RPMI7951 (cell line): ENCODE measurements at places on chromosomes 6 and 20. TPM values are rescaled to one million over a fixed set of nuclear protein-coding genes. Genes with fewer than 3 reads are reported as not detected.

- DNase-seq = no peak
These were observed 126.4 kb downstream of the SCML4 start for GRCh38 chr6:107697682-107698081.

GRCh38 chr20:46683939-46684750 is 5.1 kb downstream of the TP53RK start:
- peak; percentile 86 for DNase-seq

MATN4 gene
- 0.10 TPM in 1 of 2 replicates, not detected in the other for total RNA-seq

DNA sequence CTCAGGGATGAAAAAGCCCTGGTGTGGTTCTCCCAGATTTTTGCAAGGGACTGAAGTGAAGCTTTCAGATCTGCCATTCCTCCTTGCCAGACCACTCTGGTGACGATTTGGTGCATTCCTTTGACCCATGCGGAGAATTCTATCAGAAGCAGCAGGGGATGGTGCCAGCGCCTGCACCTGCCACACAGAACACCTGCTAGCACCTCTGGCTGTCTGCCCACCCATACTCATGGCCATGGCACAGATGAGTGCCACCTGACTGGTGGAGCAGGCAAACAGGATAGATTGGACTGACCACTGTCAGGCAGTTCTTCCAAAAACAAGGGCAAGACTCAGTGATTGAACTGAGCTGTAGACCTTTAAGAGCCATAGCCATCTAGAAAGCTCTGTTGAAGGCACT is 107.1 kb downstream of the CDYL start:
- no peak for DNase-seq

RHAG gene
- total RNA-seq = not detected in 2 replicates

DNA sequence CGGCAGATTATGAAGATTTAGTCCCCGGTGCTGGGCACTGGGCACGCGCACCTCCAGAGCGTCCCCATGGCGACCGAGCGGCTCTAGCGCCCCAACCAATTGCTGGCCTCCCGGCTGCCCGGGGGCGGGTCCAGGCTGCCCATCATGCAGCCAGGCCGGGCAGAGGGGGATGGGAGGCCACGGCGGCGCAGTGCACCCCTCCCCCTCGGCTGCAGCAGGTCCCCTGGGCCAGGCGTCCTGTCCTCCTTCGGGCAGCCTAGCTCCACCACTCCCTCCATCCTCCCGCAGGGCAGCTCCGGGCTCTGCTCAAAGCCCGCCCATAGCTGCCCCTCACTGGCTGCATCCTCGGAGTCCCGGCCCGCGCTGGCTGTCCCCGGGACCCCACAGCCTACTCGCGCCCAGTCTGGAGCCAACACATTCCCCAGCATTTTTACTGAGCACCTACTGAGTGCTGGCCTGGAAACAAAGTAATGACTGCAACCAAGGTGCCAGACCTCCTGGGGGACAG is 99.4 kb downstream of the ASXL1 start:
- peak; percentile 63 for DNase-seq

GSTA2 gene
- total RNA-seq = not detected in 2 replicates

FAM162B gene
- total RNA-seq = not detected in 2 replicates

RGS17 gene
- total RNA-seq = 3.2 and 4.4 TPM in 2 replicates

NPBWR2 gene
- total RNA-seq = not detected in 2 replicates

- DNase-seq = peak; percentile 83
These were observed 223.7 kb downstream of the GMDS start for GRCh38 chr6:2021713-2022125.

- DNase-seq = no peak
These were observed 84.2 kb upstream of the BMP2 start for GRCh38 chr20:6683021-6683977.

EBF4 gene
- 0.10 TPM in 1 of 2 replicates, not detected in the other for total RNA-seq

PPIL6 gene
- 1.1 and 1.7 TPM in 2 replicates for total RNA-seq

- DNase-seq = no peak
These were observed 17.3 kb upstream of the ATXN1 start for GRCh38 chr6:16778521-16778920.

- DNase-seq = no peak
These were observed 107.5 kb upstream of the PDE10A start for GRCh38 chr6:165770397-165771082.

DNA sequence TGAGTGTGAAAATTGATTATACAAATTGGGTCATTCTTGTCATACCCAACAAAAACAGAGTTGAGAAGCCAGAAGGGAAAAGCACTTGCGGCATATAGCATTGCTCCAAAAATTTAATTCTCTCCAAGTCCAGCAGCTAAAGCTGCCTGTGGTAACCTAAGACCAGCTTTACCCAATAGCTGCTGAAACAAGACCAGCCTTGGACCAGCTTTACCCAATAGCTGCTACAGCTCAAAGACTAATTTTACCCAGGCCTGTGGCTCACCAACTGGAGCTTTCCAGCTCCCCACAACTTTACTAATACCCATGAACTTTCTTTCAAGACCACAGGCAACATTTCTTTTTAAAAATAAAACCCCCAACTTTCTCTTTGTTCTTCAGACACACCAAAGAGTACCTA is 32.8 kb upstream of the ZNF133 start:
- DNase-seq = no peak

DNA sequence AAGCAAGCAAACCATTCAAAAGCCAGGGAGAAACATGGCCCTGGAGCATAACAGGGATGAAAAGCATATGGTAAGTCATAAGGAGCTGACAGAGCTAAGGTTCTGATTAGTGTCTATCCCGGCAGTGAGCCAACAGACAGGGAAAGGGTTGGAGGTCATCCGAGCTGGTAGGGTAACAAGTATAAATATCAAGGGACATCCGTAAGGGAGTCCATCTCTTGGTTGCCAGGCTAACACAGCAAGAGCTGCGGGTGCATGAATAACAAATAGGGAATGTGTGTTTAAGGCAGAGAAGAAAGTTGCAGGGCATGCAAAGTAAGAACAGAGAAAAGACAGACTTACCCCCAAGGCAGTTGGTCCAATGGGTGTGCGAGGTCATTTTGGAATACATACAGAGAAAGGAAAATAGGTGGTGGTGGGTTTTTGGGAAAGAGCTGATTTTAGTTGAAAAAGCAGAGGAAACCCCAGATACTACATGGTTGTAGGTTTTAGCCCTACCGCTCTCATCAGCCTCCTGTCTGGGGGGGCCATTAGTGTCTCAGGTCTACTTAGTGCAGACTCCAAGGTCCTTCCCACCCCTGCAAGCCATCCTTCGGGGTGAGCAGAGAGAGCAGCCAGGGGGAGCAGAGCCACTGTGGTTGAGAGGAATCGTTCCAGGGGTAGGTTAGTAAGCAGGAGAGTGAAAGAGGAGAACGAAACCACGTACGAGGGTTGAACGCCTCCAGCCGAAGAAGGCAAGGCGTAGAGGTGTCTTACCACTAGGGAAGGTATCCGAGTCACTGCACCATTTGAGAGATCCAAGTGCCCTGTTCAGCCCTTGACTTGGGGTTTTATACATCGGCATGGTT is at the start of gene ERVFRD-1:
Gene ERVFRD-1, minus strand, starts transcription at position 805 of the 848 bp plus-strand sequence. CDS start 6,415 bp downstream, outside the sequence.
- DNase-seq = no peak

DNA sequence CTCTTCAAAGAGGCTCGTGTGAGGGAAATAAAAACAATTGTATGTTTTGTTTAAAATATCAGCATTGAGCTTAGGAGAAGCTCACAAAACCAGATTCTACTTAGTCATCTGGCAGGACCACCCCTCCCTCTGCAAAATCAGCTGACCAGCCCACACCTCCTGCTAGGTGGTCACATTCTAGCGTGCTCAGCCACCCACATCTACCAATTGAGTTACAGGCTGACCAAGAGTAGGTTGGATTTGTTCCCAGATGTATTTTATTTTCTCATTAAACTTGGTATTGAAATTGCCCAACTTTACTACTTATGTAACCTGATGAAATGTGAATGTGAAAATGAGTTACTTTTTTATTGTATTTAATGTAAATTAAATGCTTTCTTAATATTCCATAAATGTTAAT is 56.2 kb downstream of the SLC22A2 start:
- no peak for DNase-seq

DNA sequence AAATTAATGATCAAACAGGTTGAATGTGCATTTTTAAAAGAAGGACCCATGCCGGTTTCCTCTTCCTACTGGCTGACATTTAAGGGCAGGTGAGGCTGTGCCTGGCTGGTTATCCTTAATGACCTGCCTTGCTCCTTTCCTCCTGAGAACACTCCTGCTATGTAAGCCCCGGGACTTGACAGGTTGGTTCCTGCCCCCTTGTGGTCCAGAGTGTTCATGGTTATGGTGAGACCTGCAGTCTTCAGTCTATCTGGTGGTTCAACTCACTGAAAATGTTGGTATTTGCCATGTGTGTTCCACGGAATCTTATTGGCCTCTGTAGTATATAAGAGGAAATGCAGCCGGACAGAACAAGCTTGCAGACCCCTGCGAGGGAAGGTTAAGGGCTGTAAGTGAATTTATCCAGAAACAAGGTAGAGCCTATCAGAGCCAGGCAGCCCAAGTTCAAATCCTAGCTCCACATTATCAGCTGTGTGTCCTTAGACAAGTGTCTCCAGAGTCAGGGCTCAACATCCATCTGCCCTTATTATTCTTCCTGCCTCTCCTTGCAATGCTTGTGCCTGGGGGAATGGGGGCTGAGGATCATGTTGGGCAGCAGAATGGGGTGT is 5.2 kb upstream of the BPIFA3 start:
- DNase-seq = peak; percentile 39

HMGCLL1 gene
- not detected in 2 replicates for total RNA-seq

DNA sequence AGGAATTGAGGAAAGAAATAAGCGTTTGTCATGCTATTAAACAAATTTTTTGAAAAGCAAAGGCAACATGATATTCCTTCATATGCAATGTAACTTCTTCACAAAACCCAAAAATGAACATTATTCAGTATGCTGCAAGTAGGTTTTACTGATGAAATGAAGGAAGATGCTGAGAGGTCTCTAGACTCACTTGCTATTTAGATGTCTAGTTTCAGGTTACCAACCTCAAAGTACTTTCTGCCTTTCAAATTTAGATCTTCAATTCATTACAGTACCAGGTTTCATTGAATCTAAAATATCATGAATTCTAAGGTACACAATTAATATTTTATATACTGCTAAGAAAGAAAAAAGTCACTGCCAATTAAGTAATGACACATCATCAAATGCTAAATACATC is 39.9 kb downstream of the MYO6 start:
- no peak for DNase-seq

DNA sequence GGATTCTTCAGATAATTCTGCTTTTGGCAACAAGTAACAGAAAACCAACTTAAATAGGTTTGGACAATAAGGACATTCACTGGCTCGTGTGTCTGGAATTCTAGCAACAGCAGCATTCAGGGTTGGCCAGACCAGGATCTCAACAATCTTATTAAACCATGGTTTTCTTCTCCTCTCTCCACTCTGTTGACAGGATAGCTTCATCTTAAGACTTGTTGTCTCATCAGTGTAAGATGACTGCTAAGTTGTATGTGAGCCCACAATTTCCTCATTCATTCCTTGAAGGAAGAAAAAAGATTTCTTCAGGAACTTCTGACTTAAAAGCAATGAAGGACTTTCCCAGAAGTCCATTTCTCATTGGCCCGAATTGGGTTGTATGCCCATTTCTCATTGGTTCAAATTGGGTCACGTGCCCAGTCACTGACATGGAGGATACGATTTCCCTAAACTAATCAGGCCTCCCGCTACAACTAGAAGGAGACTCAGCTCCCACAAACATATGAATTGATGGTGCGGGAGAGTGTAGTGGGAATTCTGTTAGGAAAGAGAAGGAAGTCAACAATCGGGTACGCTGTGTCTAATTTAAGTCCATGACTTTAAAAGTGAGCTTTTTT is 83.7 kb downstream of the SLC22A3 start:
- no peak for DNase-seq

- DNase-seq = peak; percentile 70
These were observed 36.9 kb upstream of the FANCE start for GRCh38 chr6:35415065-35415891.

DNA sequence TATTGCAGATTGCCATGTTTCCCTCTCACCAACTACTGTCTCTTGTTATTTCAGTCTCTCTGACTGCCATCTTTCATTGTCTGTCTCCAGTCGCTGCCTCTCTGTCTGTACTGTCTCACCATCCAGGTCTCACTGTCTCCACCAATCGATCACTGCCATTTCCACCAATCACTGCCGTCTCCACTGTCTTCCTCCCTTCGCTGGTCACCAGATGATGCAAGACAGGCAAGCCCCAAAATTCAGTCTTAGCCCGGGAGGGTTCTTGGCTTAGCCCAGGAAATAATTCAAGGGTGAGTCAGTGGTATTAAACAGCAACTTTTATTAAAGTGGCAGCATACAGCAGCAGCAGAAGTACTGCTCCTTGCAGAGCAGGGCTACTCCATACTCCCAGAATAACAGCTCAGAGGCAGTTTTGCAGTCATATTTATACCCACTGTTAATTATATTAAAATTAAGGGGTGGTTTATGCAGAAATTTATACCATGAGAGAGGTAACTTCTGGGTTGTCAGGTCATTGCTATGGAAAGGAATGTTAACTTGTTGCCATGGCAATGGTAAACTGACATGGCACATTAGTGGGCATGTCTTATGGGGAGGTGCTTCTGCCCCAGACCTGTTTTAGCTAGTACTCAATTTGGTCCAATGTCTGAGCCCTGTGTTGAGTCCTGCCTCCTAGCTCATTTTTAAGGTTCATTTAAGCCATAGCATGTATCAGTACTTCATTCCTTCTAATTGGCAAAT is 23.0 kb upstream of the ECHDC1 start:
- peak; percentile 99 for DNase-seq

DNA sequence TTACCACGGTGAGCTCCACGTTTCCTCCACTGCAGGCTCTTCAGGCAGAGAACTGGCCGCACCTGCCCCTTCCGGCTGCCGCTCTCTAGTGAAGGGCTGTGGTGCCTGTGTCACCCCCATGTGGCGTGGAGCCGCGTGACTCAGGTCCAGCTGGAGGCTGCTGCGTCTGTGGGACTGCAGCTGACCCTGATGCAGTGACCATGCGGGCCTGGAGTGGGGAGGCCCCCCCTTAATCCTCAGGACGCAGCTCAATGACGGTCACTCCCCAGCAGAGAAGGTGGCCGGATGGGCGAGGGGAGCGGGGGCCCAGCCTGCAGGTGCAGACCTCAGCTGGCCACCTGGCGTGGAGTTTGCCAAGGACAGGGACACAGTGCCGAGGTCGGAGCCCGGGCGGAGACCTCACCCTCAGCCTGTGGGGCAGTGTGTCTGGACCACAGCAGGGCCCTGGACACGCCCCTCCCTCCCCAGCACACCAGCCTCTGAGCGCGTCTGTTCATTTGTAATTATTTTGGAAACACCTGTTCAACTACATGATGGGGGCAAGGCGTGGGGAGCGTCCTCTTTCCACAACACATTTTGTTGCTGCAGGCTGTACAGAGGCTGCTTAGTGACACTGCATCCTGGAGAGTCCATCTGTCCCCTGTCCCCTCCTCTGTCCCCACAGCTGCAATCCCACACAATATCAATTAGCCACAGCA is 10.7 kb downstream of the BHLHE23 start:
- no peak for DNase-seq

- no peak for DNase-seq
These were observed 258.7 kb downstream of the DLL1 start for GRCh38 chr6:170032197-170032596.

GRCh38 chr6:105994591-105995390 is 91.3 kb upstream of the PRDM1 start:
- DNase-seq = peak; percentile 87
